ENCODE measurements at places on chromosomes 12 and 14. TPM values are rescaled to one million over a fixed set of nuclear protein-coding genes. Genes with fewer than 3 reads are reported as not detected.

- no peak for DNase-seq
Observed at GRCh38 chr14:77043177-77043983, 14.9 kb upstream of the IRF2BPL start.

- DNase-seq, result no peak
Observed at GRCh38 chr12:107126796-107127481, 33.6 kb upstream of the CRY1 start.

The A2ML1 gene
- total RNA-seq, result 2.8 TPM

The TSPAN9 gene
- total RNA-seq, result 19.0 TPM

DNA sequence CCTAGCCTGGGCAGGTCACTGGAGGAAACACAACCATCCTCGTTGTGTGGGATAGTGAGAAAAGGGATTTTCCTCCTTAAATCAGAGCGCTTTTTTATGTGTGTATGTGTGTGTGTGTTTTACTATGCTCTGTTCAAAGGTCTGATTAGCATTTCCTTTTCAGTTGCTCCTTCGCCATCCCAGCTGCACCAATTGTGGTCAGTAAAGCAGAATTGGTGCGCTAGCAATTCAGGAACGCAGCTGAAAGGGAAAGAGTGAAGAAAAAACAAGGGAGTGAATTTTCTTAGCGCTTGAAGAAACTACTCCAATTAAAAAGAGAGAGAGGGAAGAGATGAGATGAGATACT is 173.3 kb upstream of the PARP11 start:
- no peak for DNase-seq

Data from H9 (cell line).